ENCODE measurements at places on chromosomes 7 and 10.

DNA sequence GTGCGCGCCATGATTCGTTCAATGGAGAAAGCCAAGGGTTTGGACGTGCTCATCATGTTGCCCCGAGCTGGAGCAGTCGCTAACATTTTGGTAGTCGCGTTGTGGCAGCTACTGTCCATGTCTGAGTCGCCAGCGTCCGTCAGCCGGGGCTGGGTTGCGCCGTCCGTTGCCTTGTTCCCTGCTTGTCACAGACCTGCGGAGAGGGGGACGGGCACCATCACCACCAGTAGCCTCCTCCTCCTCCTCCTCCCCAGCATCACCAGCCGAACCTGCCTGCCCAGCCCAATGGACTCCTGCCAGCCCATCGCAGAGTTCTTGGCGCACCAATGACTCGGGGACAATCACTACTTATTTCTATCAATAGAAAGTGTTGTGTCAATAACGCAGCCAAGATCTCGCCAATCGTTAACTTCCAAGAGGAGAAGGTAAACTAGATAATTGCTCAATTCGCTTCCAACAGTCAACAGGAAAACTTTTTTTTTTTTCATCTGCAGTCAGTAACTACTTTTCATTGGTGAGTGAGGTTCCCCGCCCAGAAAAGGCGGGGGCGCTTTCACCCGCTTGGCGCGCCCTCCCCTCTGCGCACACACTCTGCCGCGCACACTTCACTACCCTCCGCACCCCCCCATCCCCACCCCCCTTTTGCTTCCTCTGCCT lies at the start of gene FEZF1:
Gene FEZF1, minus strand, starts transcription at position 432 of the 657 bp plus-strand sequence. Its CDS starts 313 bp downstream, at position 119.
- DNase-seq = peak; percentile 79

- DNase-seq = no peak
These were observed 153.0 kb upstream of the RHOBTB1 start for GRCh38 chr10:61097026-61097425.

- DNase-seq = no peak
These were observed 132.6 kb downstream of the SLC25A13 start for GRCh38 chr7:96189129-96189820.

GRCh38 chr10:34323192-34323591 lies 491.9 kb downstream of the PARD3 start:
- DNase-seq = no peak

DNA sequence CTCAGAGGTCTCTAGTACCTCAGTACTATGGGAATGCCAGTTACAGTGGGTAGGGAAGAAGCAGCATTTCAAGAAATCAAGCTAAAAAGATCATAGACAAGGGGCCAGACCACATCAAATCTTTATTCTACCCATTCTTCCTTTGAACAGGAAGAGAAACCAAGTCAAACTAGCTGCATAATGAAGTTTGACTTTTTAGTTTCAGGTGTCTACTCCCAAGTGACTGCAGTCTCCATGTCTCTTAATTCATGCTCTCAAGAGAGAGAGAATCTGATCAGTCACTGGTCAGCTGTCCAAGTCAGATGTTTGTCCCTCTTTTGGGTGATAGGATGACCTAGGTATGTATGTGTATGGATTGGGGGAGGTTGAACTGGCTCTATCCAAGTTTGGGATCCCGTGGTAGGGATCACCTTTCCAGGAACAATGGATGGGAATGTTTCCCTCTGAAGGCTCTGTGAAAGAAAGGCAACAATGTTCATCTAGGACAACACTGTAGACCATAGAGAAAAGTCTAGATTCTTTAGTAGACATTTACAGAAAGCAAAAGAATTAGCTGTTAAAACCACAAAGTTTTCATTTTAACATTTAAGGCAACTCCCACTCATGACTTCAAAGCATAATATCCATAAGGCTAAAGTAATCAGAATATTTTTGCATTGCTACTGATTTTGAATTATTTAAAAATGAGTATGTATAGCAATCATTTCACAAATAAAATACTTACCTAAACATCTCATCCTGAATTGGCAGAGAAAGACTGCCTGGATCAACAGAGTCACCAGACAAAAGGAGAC lies 30.1 kb upstream of the PRTFDC1 start:
- DNase-seq = no peak

GRCh38 chr7:83362871-83363550 lies 200.3 kb upstream of the PCLO start:
- DNase-seq = no peak

DNA sequence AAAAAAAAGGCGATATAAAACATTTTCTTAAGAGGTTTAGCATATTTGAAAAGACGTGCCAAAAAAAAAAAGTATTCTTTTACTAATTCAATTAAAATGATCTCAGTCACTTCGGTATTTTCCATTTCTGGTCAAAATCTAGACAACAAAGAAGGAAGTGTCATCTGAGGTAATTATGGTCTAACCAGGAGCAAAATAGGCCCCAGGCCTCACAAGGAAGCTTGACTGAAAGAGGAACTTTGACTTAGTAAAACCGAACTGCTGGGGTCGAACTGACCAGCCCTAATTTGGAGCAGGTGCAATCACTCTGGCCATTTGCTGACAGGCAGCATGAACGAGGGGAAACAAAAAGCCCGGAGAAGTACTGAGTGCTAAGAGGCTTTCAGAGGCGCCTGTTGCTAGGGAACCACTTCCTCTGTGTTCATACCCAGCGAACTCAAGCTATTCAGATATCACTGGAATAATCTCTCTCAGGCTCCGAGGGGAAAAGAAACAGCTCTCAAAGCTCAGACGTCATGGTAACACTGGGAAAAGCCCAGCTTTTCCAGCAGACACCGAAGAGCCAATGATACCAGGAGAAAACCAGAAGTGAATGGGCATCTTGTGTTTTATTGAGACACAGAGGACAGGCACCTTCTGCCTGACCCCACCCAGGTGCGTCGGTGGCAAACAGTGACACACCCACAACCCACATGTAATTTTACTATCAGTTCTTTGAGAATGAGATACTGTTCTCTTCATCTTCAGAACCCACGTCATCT lies 126.5 kb downstream of the FAM107B start:
- DNase-seq = no peak

DNA sequence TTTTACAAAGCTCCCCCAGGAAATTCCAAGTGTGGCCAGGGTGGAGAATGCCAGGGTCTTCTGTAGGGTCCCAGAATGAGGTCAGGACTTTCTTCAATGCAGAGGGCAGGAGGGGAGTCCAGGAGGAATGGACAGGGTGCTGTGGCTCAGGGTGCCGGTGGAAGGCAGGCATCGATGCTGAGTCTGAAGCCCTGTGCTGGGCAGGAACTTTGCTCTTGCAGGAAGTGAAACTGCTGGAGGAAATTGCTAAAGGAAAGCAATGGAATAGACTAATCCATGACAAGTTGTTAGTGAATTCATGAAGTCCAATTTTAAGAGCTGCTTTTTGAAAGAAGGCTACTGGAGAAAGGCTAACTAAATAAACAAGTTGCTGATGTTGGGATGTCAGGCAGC lies 14.8 kb downstream of the PTPRE start:
- DNase-seq = no peak
